Activated CD8-positive, alpha-beta memory T cell treated with anti-CD3 and anti-CD28 coated beads, Interleukin-2, amount 10 ng/mL, durations not matched to agents 7 days and 5 days (primary cell): ENCODE measurements at places on chromosomes 16 and 17.

GRCh38 chr17:50165466-50165865 lies 339 bp upstream of the SGCA start:
- no peak for DNase-seq
- no peak overlapping the region for H3K27ac ChIP-seq
- peaks cover 4% of the 10 kb centered on the region for H3K27me3 ChIP-seq

DNA sequence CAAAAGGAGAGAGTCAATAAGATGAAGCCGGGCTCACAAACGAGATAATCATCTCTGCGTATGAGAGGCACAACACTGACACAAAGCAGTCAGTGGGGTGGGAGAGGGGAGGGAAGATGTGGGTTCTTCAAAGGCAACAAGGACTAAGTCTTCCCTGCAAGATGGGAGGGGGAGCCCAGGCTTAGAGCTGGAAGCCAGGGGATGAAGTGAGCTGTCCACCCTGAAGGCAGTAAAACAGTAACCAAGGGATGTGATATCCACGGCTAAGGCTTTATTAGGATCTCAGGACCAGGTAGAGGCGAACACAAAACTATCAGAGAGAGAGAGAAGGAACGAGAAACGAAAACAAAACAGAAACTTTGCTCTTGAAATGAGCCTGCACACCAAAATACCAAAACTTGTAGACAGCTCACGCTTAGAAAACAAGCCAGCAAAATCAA lies 115.9 kb downstream of the DYNLRB2 start:
- H3K4me3 ChIP-seq: peak overlapping the region; percentile 80
- peak overlapping the region; percentile 99 for H3K27ac ChIP-seq
- H3K27me3 ChIP-seq: no peaks in the 10 kb centered on the region

GRCh38 chr17:34246881-34247280 lies 8.2 kb upstream of the CCL2 start:
- H3K36me3 ChIP-seq: no peaks in the 10 kb centered on the region
- H3K27me3 ChIP-seq: peaks cover 34% of the 10 kb centered on the region
- H3K27ac ChIP-seq: no peak overlapping the region
- H3K4me1 ChIP-seq: no peaks in the 10 kb centered on the region
- no peak overlapping the region for H3K4me3 ChIP-seq
- no peak for DNase-seq

DNA sequence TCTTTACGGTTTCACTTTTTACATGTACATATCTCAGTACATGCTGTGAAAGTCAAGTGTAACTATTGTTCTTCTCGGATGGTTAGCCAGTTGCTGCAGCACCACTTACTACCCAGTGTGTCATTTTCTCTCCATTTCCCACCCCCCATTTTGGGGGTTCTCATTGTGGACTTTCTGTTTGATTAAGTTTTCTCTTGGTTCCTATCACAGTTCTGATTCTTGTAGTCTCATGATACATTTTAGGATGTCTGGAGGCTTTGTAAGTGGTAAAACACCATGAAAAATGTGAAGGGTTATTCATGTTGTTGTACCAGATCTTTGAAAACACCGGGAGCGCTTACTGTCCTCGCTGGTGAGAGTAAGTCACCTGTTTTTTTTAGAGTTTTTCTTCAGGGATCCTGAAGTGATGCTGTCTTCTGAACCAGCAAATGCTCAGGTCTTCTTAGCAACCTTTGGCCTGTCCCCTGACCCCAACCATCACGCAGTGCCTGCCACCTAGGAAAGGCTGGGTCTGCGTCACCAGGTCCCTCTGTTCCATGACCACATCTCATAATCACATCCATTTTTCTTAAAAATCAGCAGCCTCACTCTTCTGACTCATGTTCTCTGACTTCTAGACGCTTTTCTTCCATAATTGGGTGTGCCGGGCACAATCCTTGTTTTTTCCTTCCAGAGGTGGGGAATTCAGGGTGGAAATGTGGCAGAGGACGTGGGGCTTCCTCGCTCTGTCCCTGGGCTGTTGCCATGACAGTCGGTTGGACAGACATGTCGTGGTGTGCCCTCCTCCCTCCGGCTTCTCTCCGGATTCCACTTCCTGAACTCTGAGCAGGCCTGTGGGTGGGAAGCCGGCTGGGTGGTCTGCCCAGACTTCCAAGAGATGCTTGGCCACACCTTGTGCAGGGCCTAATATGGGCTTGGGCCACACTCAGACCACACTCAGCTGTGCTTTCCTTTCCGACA lies 102.6 kb downstream of the NTN1 start:
- H3K27me3 ChIP-seq: peaks cover 18% of the 10 kb centered on the region
- no peak overlapping the region for H3K4me3 ChIP-seq
- H3K27ac ChIP-seq: no peak overlapping the region
- no peaks in the 10 kb centered on the region for H3K4me1 ChIP-seq
- H3K36me3 ChIP-seq: no peaks in the 10 kb centered on the region
